ENCODE measurements at places on chromosomes 6 and 20. TPM values are rescaled to one million over a fixed set of nuclear protein-coding genes. Genes with fewer than 3 reads are reported as not detected.

Gene PRRT1
- total RNA-seq = 0.97 TPM

Gene DCDC2
- total RNA-seq = 0.05 TPM

DNA sequence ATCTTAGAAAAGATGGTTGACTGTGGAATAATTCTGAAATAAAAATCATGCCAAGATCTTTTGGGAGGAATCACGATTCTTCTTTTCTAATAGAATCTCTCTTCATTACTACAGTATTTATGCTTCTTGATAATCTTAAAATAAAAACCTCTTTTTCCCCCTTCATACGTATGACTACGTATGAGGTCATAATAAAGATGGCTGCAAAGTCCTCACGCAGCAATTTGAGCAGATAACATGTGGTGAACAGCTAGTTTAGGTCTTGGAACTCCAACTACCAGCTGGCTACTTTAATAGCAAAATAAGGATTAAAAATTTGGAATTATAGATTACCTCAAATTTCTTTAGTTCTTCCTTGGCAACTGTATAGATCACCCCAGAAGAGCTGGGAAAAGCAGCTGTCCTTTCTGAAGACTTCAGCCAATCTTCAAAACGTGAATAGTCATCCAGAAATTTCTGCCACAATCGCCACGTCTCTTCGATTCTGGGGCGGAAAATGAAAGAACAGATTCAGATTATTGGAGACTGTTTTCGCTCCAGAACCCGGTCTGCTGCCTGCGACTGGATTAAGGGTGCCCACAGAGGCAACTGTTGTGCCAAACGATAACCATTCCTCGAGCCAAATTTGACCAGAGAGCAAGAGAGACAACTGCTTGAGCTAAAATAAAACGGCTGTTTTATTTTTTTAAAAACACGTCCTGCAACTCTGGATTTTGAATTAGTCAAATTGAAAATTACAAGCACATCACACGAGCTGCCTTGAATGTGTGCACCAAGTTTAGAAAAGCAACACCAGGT is 347.3 kb downstream of the ESR1 start:
- DNase-seq = no peak

DNA sequence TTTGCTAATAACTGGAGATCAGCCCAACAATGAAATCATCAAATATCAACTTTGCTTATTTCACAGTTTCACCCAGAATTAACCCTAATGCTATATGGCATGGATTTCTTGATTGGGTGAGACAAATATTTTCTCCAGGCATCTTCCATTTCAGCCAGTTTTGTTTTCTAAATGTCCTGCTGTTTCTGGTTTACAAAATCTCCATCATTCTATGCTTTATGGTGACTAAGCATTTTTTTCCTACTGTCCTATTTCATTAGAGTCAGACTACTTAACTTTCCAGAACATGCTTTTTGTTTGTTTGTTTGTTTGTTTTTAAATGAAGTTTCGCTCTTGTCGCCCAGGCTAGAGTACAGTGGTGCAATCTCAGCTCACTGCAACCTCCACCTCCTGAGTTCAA is 59.5 kb upstream of the EXOC2 start:
- no peak for DNase-seq

GRCh38 chr20:5529331-5530148 is 212.8 kb upstream of the PROKR2 start:
- DNase-seq = peak; percentile 83

DNA sequence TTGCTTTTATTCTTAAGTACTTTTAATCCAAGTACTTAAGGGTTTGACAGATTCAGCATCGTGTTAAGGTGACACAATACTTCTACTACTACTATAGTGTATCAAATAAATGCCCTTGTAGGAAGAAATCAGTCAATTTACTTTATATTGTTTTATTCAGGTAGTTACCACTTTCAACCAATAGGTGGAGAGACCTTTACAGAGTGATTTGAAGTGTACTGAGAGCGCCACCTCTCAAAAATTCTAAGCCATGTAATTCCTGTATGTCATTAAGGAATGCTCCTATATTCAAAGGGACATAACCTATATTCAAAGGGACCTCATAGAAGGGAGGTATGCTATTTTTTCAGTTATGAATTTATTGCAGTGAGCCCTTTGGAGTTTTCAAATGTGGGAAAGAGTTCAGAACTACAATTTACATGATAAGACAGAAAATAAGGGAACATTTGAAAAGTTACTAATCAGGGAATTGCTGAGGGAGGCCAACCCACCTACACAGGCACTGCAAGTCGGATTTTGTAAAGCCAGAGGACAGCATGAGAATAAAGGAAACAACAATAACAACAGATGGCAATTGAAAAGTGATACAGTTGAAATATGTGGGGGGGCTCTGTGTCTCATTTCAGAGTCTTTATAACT is 955.6 kb downstream of the TBC1D32 start:
- DNase-seq = no peak

DNA sequence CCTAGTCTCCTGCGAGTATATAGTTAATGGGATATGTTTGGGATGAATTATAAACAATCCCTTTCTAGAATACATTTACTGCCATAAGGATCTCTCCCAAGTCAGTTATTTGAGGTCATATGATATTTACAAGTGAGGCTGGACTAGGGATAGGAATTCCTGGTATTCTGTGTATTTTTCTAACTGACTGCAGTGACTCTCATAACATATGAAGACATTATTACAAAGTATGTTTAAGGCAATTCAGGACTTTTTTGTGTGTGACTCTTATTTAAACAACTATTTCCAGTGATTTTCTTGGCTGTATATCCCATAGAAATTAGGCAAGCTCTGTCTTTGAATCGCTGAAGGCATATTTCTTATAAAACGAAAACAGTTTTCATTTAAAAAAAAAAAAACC is 18.4 kb upstream of the TNFAIP3 start:
- no peak for DNase-seq

DNA sequence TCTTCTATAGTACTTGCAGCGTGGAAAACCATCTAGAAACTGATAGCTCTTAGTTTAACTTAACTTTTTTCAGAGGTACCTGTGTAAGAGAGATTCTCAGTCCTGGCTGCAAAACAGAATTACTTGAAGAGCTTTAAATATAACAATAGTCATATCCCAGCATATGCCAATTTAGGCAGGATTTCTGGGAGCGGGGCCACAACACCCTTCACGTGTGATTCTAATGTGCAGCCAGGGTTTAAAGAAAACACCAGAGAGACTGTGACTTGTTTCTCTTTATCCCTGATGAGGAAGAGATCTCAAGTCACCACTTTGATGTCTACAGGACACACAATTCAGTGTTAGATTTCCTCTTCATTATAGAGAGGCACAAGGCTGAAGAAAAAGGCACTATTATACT is 103.7 kb downstream of the PDSS2 start:
- no peak for DNase-seq

- DNase-seq = no peak
These were observed 102.9 kb downstream of the OR2B2 start for GRCh38 chr6:27809067-27809938.
